ENCODE measurements at places on chromosomes 7 and 10. TPM values are rescaled to one million over a fixed set of nuclear protein-coding genes. Genes with fewer than 3 reads are reported as not detected.

Gene GIMAP4
- 332 TPM for total RNA-seq

Gene CPN1
- not detected for total RNA-seq

Gene MAT1A
- total RNA-seq, result not detected

Gene YAE1
- total RNA-seq, result 41.9 TPM

Gene PCLO
- total RNA-seq, result under 0.01 TPM

Data from epithelial cell of umbilical artery (primary cell).